ENCODE measurements at places on chromosomes 4 and X.

DNA sequence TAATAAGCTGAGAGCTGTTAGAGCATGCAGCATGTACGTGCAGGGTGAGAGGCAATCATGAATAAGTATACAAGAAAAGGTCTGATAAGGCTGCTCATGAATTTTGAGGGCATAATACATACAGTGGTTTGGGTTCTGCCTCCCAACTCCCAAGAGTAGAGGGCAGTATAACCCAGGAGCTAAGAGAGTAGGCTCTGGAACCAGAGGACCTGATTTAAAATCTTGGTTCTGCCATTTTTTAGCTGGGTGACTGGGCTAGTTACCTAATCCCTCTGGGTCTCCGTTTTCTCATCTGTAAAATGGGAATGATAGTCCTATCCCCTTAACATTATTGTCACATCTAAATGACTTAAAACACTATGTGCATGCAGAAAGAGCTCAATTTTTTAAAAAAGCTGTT is 85.3 kb downstream of the LNX1 start:
- DNase-seq = no peak

DNA sequence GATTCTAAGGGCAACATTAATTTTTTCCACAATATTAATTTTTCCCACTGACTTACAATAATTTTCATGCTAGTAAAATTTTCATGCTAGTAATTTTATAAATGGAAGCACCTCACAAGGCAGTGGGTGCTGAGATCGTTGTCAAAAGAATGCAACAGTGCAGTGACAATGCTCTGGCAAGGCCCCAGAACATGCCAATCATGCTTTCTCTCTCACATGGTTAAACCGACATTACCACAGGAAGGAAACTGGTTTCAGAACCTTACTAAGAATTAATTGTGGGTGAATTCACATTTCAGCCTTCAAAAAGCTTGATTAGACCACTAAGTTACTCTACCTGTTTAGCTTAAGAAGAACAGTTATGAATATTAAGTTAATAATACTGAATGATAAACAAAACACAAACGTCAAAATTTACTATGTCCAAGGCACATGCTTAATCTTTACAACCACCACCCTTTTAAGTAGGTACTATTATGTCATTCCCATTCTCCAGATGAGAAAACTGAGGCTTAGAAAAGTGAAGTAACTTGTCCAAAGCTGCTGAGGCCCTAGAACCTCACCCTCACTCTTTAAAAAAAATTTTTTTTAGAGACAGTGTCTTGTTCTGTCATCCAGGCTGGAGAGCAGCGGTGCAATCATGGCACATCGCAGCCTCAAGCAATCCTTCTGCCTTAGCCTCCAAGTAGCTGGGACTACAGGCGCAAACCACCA is 10.0 kb upstream of the OPHN1 start:
- no peak for DNase-seq

GRCh38 chr4:536351-536972 is 37.5 kb downstream of the PIGG start:
- no peak for DNase-seq

DNA sequence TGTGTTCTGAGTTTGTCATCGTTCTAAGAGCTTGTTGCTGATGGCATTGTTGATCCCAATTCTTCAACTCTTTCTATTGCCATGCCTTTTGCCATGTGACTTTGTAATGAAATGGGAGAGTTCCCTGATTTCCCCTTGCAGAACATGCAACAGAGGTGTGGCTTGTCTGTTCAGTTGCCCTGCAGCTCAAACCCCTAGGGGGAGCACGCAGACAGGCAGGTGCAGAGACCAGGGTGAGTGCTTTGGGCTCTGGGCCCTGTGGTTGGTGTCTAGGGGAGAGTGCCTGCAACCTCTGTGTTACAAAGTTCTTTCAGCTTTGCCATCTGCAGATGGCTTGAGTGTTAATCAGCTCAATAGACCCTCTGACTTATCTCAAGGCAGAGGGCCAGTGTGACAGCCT is 332.7 kb downstream of the MID1IP1 start:
- DNase-seq = no peak

- DNase-seq = no peak
These were observed 240.5 kb downstream of the GRIA3 start for GRCh38 chrX:123424546-123424945.

DNA sequence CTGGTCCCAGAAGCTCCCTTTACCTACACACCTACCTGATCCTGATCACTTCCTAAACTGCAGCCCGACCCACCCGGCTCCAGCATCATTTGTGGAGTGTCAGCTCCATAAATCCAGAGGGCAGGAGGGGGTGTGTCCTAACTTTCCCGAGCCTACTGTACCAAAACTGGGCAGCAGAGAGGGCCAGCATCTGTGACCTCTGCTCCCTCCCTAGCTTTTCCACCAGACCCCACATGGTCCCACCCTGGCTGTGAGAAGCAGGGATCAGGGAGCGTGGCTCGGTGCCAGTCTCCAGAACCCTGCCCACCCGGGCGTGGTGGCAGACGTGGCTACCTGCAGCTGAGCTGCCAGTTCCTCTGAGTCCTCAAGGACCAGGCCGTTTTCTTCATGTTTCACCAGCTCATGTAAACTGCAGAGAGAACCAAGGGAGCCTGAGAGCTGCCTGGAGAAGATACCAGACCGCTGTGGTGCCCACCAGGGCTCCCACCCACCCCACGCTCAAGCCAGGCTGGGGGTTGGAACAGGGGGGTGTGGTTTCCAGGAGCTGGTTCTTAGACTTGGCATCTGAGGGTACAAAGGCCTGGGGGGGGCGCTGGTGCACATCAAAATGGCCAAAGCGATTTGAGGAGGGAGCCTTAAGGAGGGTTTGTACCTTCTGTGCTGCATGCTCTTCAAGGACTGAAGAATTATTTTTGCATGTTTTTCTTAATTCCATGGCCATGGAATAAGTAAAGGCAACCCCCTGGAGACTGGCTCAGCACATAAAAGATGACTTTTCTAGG is 76.7 kb upstream of the DRD5 start:
- DNase-seq = no peak

DNA sequence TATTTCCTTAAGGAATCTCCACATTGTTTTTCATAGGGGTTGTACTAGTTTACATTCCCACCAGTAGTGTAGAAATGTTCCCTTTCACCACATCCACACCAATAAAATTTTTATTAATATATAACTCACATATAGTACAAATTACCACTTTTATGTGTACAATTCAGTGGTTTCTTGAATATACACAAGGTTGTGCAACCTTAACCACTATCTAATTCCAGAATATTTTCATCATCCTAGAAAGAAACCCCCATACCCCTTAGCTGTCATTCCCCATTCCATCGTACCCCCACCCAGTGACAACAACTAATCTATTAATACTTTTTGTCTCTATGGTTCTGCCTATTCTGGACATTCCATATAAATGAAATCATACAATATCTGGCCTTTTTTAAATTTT is 108.3 kb upstream of the USP9X start:
- DNase-seq = no peak

DNA sequence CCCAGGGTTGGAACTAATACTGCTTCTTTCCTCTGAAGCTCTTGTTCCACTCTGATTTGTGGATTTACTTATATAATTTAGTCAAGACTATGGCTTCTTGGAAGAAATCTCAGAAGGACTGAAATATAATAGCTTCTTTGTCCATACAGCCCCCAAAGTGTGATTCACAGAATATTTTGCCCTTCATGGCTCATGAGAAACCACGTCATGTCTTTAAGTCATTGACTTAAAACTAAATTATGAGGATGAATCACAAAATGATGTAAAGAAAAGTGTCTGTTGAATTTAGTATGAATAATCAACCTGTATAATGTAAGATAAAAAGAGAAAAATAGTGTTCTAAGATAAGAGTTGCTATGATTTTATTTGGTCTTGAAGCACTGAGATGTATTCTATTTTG is 43.3 kb upstream of the AGA start:
- no peak for DNase-seq

- DNase-seq = no peak
These were observed 124.8 kb upstream of the KLF8 start for GRCh38 chrX:56107320-56107719.

Measured in C1 segment of cervical spinal cord (tissue), 14 donors.